ENCODE measurements at places on chromosomes 2 and 18.
A peak's percentile ranks its signal among the peaks of the same experiment; 100 is the strongest.

DNA sequence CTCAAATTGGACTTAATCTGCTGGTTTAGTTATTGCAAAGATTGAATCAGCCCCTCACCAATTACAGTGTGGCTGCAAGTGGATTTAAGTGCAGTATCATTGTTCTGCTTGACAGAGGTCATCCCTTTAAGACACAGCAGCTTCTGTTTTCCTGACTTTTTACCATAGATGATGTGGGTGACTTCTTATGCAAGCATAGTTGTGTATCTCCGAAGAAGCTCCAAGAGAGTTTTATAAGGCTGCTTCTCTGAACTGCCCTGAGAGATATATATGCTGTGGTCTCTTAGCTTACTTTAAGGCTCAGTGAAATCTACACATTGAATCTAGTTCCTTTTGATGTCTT is 3.5 kb downstream of the TRIB2 start:
- no peak for DNase-seq

DNA sequence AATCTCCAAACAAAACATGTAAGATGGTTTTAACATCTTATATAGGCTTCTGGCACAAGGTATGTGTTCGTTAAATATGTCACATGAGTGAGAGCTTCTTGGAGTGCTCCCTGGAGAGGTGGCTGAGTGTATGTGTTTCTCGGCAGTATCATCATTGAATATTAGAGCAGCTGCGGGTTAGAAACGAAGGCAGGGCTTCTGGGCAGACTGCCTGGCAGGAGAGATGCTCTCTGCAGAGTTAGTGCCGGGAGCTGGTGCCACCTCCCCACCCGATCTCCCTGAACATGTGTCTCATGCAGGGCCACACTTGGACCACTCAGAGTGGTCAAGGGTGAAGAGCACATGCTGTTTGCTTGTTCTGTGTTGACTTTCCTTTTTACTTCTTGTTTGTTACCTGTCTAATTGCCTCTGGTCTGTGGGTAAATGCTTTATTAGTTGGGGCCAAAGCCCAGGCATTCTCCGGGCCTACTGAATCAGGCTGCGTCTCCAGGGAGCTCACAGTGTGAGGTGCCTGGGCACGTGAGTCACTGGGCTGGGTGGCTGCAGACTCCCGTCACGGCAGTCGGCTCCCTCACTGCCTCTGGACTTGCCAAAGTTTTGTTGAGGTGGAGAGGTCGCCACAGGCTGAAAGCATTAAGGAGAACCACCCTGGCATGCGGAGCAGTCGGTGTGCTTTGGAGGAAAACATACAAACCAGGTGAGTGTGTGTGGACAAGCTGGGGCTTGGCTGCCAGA is 246.6 kb downstream of the FHOD3 start:
- DNase-seq: no peak

DNA sequence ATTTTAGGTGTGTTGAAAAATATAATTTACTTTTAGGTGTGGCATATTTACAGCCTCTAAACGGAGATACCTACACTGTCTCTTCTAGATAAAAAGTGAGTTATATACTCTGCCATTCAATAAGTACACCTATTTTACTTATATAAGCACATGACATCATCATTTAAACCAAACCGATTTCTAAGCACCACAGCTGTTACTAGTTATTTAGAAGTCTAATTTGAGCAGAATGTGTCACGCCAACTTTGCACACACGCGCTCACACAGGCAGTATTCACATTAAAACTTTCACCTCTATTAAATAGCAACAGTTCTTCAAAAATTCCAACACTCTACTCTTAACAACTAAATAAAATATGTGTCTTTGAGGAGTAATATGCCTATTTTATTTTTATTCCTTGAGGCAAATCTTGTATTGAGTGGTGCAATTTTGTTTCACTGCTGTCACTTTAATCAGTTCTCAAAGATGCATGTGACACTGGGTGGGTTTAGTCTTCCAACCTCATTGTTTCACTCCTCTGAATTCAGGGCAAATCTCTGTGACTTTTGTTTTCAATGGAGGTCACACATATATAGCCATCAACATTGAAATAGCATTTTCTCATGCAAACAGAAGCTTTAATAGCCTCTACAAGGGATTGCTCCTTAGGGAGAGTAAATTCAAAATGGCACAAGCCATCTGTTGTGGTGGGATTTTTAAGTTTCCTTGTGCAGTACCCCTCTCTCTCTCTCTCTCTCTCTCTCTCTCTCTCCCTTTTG is 721.0 kb downstream of the PLCL1 start:
- no peak for DNase-seq

DNA sequence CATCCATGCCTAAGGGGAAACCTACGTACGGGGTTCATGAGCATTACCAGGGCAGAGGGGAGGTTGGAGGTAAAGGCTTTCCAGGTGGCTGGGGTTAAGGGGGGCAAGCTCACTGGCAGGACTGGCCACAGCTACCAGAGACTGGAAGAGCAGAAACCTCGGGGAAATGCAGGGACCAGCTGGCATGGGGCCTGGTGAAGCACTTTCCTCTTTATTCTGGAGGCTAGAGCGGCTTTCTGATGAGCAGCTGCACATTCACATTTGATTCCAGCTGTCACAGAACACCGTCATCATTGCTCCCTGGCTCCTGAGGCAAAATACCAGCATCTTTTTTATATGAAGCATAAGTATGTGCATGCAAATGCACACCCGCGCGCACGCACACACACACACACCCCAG is 28.7 kb upstream of the LRRC30 start:
- DNase-seq: no peak

DNA sequence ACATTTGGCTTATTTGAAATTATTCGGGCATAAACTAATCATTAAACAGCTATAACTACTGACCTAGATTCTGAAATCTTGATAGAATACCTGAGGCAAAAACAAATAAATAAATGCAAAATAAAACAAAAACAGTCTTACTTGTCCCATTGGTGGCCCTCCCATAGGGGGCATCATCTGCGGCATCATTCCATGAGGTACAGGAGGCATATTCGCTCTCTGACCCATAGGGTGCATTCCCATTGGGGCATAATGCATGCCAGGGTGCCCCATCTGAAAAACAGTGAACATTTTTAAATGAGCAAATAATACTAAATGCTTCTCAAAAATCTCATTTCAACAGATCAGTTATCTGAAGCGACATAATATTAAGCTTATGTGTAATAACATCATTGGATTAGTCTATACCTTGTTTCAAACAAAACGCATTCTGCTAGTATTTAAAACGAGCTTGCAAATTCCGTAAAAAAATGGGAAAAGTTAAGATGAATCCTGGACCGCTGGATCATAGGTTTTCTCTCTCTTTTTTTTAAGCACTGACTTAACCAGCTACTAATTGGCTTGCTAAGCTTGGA is 1.3 kb downstream of the PRPF40A start:
- peak; percentile 23 for DNase-seq

GRCh38 chr2:197852108-197852507 is 47.7 kb downstream of the PLCL1 start:
- no peak for DNase-seq

DNA sequence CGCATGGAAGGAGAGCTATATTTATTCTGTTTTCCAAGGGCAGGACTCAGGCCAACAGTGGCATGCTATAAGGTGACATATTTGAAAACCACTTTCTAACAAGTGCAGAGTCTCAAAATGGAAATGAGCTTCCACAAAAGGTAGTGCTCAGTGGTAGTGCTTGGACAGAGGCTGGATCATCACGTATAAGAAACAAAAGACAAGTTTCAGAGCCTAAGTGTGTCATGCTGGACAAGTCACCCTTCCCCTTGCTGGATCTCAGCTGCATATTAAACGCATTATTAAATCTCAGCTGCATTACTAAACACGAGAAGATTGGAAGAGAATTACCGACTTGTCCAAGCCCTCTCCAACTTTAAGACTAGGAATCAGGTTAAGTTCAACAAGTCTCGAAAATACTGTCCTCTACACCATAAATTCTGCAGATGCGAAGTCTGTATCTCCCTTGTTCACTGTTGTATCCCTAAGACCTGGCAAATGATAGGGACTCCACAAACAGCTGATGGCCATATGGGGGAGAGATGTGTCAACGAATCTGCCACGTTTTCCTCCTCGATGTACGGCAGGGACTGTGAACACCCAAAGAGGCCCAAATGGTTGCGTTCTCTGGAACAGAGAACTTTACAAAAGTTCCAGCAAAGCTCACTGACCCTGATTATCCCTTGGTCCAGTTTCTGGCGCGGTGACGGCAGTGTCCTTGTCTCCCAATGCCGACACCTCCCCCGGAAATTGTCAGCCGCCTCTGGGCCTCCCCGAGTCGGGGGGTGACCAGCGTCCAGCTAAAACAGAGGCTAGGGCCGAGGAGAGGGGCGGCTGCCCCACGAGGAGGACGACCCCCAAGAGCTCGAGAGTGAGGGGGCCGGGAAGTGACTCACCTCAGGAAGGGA is 611 bp downstream of the NOL10 start:
- no peak for DNase-seq

- no peak for DNase-seq
Measured at GRCh38 chr2:168670478-168670877, 132.0 kb upstream of the NOSTRIN start.

- DNase-seq: no peak
Measured at GRCh38 chr2:220469201-220469600, 841.8 kb downstream of the SLC4A3 start.

DNA sequence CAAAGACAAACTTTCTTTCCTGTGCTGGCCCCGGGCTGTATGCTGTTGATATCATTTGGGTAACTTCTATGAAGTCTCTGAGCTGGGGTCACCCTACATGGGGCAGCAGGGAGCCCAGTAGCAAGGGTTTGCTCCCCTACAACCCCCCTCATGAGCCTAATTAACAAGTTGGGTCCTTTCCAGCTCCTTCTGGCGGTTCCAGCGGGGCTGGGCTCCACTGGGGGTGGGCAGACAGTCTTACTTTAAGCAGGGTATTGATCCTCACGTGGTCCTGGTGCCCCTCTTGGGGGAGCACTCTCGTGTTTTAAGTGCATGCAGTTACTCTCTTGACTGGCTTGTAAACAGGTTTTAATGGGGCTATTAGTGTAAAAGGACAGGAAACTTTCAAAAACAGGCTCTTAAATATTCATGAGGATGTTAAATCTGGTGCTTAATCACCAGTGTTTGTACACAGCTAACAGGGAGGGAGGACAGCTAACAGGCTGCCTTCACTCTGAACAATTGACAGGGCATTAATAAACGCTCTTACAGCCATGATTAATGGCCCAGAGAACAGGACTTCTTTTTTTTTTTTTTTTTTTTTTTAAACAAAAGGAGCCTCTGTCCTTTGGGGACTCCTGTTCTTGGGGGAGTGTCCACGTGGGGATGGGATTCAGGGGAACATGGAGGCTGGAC is 36.6 kb upstream of the SKOR2 start:
- DNase-seq: no peak

DNA sequence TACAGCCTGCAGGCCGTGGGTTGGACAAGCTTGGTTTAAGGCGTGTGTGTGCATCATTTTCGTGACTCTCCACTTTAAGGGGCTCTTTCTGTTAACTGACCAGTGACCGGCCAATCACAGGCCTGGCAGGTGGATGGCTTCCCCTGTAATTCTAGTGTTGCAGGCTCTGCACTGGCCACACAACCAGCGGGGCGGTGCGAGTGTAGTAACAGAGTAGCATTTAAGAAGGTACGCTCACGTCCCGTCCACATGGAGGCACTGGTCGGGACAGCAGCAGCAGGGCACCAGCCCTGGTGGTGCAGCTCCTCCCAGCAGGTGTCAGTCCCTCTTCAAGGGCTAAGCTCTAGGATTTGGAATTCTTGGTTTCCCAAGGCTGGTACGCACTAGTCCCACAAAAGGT is 8.0 kb upstream of the ANO7 start:
- no peak for DNase-seq

GRCh38 chr2:72211777-72212485 is 64.3 kb upstream of the CYP26B1 start:
- DNase-seq: no peak

DNA sequence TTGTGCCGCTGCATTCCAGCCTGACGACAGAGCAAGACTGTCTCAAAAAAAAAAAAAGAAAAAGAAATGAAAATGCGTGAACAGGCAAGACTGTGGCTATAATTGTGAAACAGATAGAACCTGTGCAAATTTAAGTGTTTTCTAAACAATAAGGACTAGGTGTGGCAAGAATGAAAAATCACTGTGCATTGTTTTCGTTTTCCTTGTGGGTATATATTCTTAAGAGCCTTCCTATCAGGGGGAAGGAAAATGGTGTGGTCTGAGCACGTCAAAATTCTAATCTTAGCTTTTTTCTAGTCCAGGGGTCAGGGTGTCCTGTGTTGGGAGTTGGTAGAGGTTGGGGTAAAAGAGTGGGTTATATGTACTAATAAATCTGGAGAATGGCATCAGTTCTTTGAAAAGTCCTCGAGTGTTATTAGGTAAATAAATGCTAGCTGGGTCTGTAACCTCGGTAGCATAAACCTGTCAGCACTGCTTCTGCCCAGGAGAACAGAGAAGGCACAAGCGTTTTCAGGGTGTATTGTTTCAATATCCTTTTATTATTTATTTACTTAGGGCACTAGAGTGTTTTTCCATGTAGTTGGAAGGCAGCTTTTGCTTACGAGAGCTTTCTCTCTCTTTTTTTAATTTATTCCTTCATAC is 11.6 kb downstream of the ATP6V1C2 start:
- DNase-seq: no peak

- peak; percentile 14 for DNase-seq
Measured at GRCh38 chr2:26196683-26197418, 24.0 kb downstream of the GAREM2 start.

- peak; percentile 79 for DNase-seq
Measured at GRCh38 chr2:54672590-54673456, 50.6 kb upstream of the EML6 start.
